ENCODE measurements at places on chromosomes 2 and 18. TPM values are rescaled to one million over a fixed set of nuclear protein-coding genes. Genes with fewer than 3 reads are reported as not detected.
A peak's percentile ranks its signal among the peaks of the same experiment; 100 is the strongest.

Gene ZSCAN30
- 2.3 TPM for polyA plus RNA-seq

- H3K4me3 ChIP-seq, result no peak overlapping the region
- no peak overlapping the region for H3K27ac ChIP-seq
- H3K4me1 ChIP-seq, result no peaks in the 10 kb centered on the region
- peaks cover 30% of the 10 kb centered on the region for H3K27me3 ChIP-seq
These were observed 12.7 kb upstream of the PAX3 start for GRCh38 chr2:222311319-222311977.

Gene TRIM43
- polyA plus RNA-seq, result not detected

DNA sequence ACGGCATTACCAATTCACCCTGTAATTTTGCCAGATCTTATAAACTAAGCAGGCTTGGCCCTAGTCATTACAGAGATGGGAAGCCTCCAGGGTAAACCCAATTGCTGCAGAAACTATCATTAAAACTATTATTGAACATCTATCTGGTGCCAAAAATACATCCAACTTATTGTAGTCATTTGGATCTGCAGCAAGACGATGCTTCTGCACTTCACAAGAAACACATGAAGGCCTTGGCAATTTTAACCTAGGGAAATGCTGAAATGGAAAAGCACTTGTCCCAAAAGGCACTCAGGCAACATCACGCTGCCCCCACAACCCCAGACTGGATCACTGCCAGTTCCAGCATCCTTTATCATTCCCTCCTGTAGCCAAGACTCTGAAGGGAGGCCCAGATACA is 85.3 kb upstream of the ACVR2A start:
- H3K36me3 ChIP-seq, result no peaks in the 10 kb centered on the region
- no peak overlapping the region for H3K4me3 ChIP-seq
- no peak for DNase-seq
- no peaks in the 10 kb centered on the region for H3K27me3 ChIP-seq
- H3K27ac ChIP-seq, result no peak overlapping the region

GRCh38 chr2:182784777-182785176 is 68.7 kb downstream of the DNAJC10 start:
- no peak for DNase-seq
- peaks cover 8% of the 10 kb centered on the region for H3K4me1 ChIP-seq
- no peak overlapping the region for H3K27ac ChIP-seq
- no peaks in the 10 kb centered on the region for H3K27me3 ChIP-seq
- H3K4me3 ChIP-seq, result no peak overlapping the region

GRCh38 chr2:110948027-110948674 is 172.6 kb upstream of the BCL2L11 start:
- no peaks in the 10 kb centered on the region for H3K4me1 ChIP-seq
- H3K27me3 ChIP-seq, result no peaks in the 10 kb centered on the region
- H3K4me3 ChIP-seq, result no peak overlapping the region
- no peak overlapping the region for H3K27ac ChIP-seq
- no peaks in the 10 kb centered on the region for H3K36me3 ChIP-seq

Gene DSG2
- polyA plus RNA-seq, result 5.4 TPM

- H3K27ac ChIP-seq, result no peak overlapping the region
- H3K36me3 ChIP-seq, result no peaks in the 10 kb centered on the region
- DNase-seq, result no peak
- no peaks in the 10 kb centered on the region for H3K4me1 ChIP-seq
These were observed 1669.5 kb upstream of the DDX18 start for GRCh38 chr2:116145031-116145430.

GRCh38 chr2:230657462-230657861 is 55.2 kb upstream of the CAB39 start:
- H3K4me3 ChIP-seq, result no peak overlapping the region
- no peak for DNase-seq
- H3K4me1 ChIP-seq, result no peaks in the 10 kb centered on the region
- no peaks in the 10 kb centered on the region for H3K27me3 ChIP-seq
- no peaks in the 10 kb centered on the region for H3K36me3 ChIP-seq

Gene SPP2
- polyA plus RNA-seq, result 86.8 TPM

DNA sequence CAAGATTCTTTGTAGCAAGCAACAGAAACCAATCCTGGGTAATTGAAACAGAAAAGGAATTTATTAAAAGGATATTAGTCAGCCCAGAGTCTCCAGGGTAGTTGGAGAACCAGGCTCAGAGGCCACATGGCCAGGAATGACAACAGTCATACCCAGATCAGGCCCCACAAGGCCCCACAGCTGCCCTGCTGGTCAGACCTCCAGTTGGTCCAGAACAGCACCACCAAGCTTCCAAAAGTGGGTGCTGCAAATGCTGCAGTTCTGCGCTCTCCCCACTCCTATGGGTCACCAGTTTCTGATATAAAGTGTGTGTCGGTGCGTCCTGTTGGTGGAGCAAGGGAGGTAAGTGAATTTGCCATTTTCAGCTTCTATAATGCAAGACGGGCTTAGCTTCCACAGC is 29.9 kb downstream of the KLHL29 start:
- H3K4me1 ChIP-seq, result no peaks in the 10 kb centered on the region
- H3K27me3 ChIP-seq, result no peaks in the 10 kb centered on the region
- H3K36me3 ChIP-seq, result no peaks in the 10 kb centered on the region
- DNase-seq, result no peak
- H3K4me3 ChIP-seq, result no peak overlapping the region

- H3K27me3 ChIP-seq, result no peaks in the 10 kb centered on the region
- H3K4me3 ChIP-seq, result no peak overlapping the region
- no peak overlapping the region for H3K27ac ChIP-seq
- H3K36me3 ChIP-seq, result no peaks in the 10 kb centered on the region
- no peaks in the 10 kb centered on the region for H3K4me1 ChIP-seq
These were observed 20.6 kb downstream of the EHD3 start for GRCh38 chr2:31254237-31255203.

DNA sequence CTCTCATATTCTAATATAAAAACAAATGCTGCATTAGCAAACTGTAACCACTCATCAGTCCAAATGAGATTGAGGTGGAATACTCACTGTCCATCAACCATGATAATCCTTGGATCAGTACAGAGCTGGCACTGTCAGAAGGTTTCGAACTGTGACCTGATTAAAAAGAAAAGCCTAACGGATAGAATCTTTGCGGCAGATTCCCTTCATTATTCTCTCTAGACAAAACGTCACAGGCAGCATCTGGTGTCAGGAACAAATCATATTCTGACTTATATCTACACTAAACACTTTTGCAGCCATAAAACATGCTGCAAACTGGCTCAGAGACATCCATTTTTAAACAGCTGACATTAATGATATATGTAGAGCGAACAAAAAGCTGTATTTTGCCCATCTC is 677.7 kb upstream of the NXPH2 start:
- H3K27ac ChIP-seq, result no peak overlapping the region
- H3K4me1 ChIP-seq, result no peaks in the 10 kb centered on the region

- DNase-seq, result no peak
- H3K27ac ChIP-seq, result no peak overlapping the region
- no peaks in the 10 kb centered on the region for H3K27me3 ChIP-seq
- no peaks in the 10 kb centered on the region for H3K36me3 ChIP-seq
- H3K4me1 ChIP-seq, result no peaks in the 10 kb centered on the region
- H3K4me3 ChIP-seq, result no peak overlapping the region
These were observed 30.4 kb downstream of the MSTN start for GRCh38 chr2:190031969-190032618.

Gene CXCR4
- 5.8 TPM for polyA plus RNA-seq

DNA sequence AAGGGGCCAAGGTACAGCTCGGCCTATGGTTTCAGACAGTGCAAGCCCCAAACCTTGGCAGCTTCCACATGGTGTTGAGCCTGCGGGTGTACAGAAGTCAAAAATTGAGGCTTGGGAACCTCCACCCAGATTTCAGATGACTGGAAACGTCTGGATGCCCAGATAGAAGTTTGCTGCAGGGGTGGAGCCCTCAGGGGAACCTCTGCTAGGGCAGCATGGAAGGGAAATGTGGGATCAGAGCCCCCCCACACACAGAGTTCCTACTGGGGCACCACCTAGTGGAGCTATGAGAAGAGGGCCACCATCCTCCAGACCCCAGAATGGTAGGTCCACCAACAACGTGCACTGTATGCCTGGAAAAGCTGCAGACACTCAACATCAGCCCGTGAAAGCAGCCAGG is 15.0 kb upstream of the DNAH7 start:
- H3K4me3 ChIP-seq, result no peak overlapping the region
- H3K27me3 ChIP-seq, result no peaks in the 10 kb centered on the region
- no peaks in the 10 kb centered on the region for H3K36me3 ChIP-seq

GRCh38 chr2:86068136-86068588 is 37.5 kb downstream of the POLR1A start:
- H3K4me1 ChIP-seq, result peaks cover 13% of the 10 kb centered on the region
- H3K27me3 ChIP-seq, result no peaks in the 10 kb centered on the region
- H3K4me3 ChIP-seq, result no peak overlapping the region

DNA sequence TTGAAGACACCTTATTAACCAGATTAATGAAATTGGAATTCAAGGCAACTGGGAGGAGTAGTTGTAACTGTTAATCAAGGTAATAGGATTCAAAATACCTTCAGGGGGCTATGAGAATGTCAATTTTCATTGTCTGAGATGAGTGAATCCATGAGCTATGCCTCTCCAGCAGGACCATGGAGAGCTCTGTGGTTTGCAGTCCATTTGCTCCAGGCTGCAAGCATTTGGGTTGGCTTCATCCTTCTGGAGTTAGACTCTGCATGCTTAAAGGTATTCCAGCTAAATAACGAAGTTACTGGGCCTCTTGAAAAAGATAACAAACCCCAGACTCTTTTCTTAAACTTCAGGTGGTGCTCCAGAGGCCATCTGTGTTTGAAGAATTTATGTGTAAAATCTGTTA is 207.1 kb upstream of the SLC8A1 start:
- no peaks in the 10 kb centered on the region for H3K27me3 ChIP-seq
- no peaks in the 10 kb centered on the region for H3K4me1 ChIP-seq
- no peak for DNase-seq
- no peak overlapping the region for H3K27ac ChIP-seq
- H3K36me3 ChIP-seq, result no peaks in the 10 kb centered on the region

- H3K4me1 ChIP-seq, result no peaks in the 10 kb centered on the region
- H3K36me3 ChIP-seq, result no peaks in the 10 kb centered on the region
- H3K4me3 ChIP-seq, result no peak overlapping the region
These were observed 179.1 kb downstream of the ERBB4 start for GRCh38 chr2:212359425-212360067.

Gene SPHKAP
- polyA plus RNA-seq, result not detected

- H3K27ac ChIP-seq, result peak overlapping the region; percentile 85
- no peaks in the 10 kb centered on the region for H3K36me3 ChIP-seq
- no peaks in the 10 kb centered on the region for H3K27me3 ChIP-seq
These were observed 55.9 kb downstream of the HS1BP3 start for GRCh38 chr2:20594957-20595356.

GRCh38 chr2:104049981-104050380 is 803.9 kb upstream of the POU3F3 start:
- DNase-seq, result no peak
- H3K4me1 ChIP-seq, result no peaks in the 10 kb centered on the region
- no peaks in the 10 kb centered on the region for H3K27me3 ChIP-seq
- H3K4me3 ChIP-seq, result no peak overlapping the region

DNA sequence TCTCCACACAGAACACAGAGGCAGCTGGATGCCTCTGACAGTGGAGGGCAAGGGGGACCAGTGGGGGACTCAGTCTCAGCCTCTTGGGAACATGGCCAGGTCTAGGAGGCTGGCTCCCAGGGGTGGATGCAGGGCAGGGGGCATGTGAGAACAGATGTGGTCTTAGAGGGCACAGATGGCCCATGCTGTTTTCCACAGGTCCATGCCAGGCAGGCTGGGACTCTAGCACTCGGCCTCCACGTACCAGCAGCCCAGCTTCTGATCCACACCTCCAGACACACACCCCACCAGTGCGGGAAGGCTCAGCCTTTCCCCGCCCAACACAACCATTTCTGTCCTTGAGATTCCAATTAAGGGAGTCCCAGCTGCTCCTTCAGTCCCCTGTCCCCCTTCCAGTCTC is 42.4 kb downstream of the TNS1 start:
- no peak overlapping the region for H3K4me3 ChIP-seq
- no peak for DNase-seq
- H3K4me1 ChIP-seq, result no peaks in the 10 kb centered on the region
- no peaks in the 10 kb centered on the region for H3K27me3 ChIP-seq
- no peak overlapping the region for H3K27ac ChIP-seq
- H3K36me3 ChIP-seq, result no peaks in the 10 kb centered on the region

- H3K27ac ChIP-seq, result no peak overlapping the region
- DNase-seq, result no peak
- H3K4me1 ChIP-seq, result peaks cover 24% of the 10 kb centered on the region
- no peak overlapping the region for H3K4me3 ChIP-seq
These were observed 258.3 kb downstream of the LPIN1 start for GRCh38 chr2:12004713-12005112.

Gene LOXL3
- 0.98 TPM for polyA plus RNA-seq

Gene IL1F10
- not detected for polyA plus RNA-seq

Gene USP14
- 20.6 TPM for polyA plus RNA-seq

Gene MBD5
- polyA plus RNA-seq, result 5.8 TPM

Gene EVX2
- not detected for polyA plus RNA-seq

Gene C2orf66
- polyA plus RNA-seq, result not detected

- H3K36me3 ChIP-seq, result no peaks in the 10 kb centered on the region
- no peaks in the 10 kb centered on the region for H3K4me1 ChIP-seq
- H3K4me3 ChIP-seq, result no peak overlapping the region
- no peak overlapping the region for H3K27ac ChIP-seq
- H3K27me3 ChIP-seq, result no peaks in the 10 kb centered on the region
These were observed 135.6 kb downstream of the SMAD2 start for GRCh38 chr18:47794725-47795433.

DNA sequence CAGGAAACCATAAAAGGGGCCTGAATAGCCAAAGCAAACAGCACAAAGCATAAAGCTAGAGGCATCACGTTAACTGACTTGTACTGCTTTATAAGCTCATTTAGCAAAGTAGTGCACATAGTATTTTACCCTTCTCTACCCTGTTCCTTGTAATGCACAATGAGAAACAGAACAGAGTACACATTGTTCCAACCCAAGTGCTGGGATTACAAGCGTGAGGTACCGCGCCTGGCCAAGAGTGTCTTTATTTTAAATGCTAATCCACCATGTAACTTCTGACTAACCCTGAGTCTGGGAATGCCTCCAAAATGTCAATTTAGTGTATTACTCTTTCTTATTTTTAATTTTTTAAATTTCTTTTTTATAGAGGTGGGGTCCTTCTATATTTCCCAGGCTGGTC is 46.4 kb upstream of the STON1 start:
- peaks cover 14% of the 10 kb centered on the region for H3K4me1 ChIP-seq
- no peak overlapping the region for H3K4me3 ChIP-seq
- no peak overlapping the region for H3K27ac ChIP-seq
- H3K27me3 ChIP-seq, result no peaks in the 10 kb centered on the region
- no peak for DNase-seq

DNA sequence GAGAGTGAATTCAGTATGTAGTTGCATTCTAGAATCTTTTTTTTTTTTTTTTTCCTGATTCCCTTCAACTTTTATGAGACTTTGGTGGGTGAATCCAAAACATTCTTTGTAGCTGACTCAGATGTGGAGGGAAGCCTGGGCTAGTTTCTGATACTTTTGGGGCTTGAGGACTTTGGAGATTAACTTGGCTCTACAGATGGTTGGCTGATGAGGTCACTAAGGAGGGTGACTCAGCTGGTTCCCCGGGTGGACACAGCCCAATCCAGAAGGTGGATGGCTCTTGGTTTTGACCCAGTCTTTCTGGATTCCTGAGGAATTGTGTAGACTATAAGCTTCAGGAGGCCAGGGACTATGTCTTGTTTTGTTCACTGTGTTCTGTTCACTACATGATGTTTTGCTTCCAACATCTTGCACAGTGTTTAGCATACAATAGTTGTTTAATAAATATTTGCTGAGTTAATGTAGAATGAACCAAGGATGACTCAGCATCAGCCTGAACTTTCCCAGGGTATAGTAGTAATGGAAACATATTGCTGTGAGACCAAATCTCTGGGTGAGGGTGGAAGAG is 30.5 kb downstream of the LAMA3 start:
- no peak overlapping the region for H3K27ac ChIP-seq
- no peak for DNase-seq
- no peaks in the 10 kb centered on the region for H3K4me1 ChIP-seq
- no peaks in the 10 kb centered on the region for H3K27me3 ChIP-seq

Measured in liver (tissue), 10 donors.